T-helper 17 cell (primary cell): ENCODE measurements at places on chromosomes 6 and 20. TPM values are rescaled to one million over a fixed set of nuclear protein-coding genes. Genes with fewer than 3 reads are reported as not detected.

The EPB41L2 gene
- total RNA-seq: 14.0 TPM

GRCh38 chr6:27312146-27312949 is at the start of gene POM121L2:
POM121L2 (minus strand) TSS chr6:27312273; CDS start chr6:27312170, 103 bp downstream.
- peak; percentile 41 for DNase-seq

DNA sequence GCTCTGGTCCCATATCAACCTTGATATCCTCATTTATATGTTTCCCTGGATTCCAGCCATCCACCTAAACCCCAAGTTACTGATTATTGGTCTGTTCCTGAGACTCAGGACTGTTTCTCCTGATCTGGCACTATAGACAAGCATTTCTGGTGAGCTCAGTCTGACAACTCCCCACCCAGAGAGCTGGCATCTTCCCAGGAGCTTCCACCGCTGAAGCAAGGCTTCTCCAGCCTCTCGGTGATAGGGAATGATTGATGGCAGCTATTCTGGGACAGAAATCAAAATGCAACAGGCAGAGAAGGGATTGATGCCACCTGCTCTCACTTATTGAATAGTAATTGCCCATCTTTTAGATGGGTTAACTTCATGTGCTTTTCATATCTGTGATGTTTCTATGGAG is 169.7 kb upstream of the GGTLC1 start:
- DNase-seq: no peak

- DNase-seq: no peak
Measured at GRCh38 chr6:116695401-116695800, 14.4 kb downstream of the KPNA5 start.

DNA sequence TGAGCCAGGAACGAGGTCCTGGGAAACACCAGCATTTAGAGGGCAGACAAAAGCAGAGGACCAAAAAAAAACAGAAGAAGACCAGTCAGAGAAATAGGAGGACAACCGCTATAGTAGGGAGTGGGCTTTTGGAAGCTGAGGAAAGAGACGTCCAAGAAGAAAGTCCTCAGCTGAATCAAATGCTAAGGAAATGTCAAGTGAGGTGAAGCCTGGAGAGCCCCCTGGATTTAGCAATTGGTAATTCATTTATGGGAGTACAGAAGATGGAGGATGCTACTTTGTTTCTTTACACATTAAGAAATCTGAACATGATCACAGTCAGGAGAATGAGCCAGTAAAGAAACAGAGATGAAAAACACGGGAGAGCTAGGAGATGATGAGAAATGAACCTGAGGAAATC is 41.1 kb downstream of the LRP11 start:
- DNase-seq: no peak

GRCh38 chr20:56247954-56248782 is at the start of gene MC3R:
MC3R (plus strand) TSS chr20:56248732; CDS start chr20:56248844, 112 bp downstream.
- DNase-seq: no peak

DNA sequence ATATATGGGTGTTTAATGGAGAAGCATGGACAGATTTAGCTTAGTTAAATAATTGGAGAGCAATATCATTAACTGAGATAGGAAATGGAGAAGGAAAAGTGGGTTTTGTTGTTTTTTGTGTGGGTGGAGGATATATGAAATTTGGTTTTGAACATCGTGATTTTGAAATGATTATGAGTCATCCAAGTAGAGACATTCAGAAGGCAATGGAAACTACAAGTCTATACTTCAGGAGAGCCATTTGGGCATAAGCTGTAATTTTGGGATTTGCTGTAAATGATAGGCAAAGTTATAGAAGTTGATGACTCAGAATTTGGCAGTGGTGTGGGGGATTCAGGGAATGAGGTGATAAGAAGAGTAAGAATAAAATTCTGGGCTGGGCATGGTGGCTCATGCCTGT is 27.4 kb upstream of the FAM135A start:
- no peak for DNase-seq

The CAP2 gene
- total RNA-seq: not detected

The SCRT2 gene
- not detected for total RNA-seq

DNA sequence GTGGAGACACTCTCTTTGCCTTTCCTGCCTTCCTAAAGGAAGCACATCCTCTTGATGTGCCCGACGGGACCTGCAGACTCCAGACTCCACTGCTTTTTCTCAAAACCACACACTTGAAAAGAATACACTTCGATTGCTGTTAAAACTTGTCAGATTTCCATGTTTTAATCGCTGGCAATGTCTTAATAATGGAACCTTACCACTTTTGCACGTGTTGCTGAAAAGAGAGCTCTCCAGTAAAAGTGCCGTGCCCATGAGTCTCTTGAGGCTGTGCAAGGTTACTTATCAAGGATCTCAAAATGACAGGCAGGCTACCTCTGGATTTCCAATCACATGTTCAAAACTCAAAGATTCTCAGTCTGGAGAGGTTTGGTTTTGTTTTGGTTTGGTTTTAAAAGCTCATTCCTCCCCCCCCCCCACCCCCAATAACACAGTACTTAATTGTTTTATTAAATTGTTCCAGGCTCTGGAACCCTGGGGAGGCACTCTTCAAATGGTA is 12.0 kb upstream of the TFAP2A start:
- DNase-seq: no peak

DNA sequence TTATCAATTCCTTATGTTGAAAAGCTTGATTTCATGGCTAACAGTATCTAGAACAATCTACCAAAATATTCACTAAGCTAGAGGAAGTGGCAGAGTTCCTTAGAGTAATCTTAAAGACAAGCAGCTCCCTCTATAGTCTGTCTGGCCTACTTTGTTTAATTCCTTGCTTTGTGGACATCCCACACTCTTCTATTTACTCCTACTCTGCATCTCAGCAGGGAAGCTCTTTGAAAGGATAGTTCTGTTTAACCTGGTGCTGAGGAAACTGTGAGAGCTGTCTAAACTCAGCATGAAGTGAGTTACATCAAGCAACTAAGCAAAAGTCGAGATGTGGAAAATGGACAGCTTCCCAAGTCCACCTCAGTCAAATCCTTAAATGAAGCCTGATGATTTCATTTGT is 4.3 kb downstream of the REV3L start:
- DNase-seq: no peak
